CD4-positive, alpha-beta T cell treated with Interleukin-6 at 100 ng/mL for 8 hours (primary cell): ENCODE measurements at places on chromosomes 6 and 20.

DNA sequence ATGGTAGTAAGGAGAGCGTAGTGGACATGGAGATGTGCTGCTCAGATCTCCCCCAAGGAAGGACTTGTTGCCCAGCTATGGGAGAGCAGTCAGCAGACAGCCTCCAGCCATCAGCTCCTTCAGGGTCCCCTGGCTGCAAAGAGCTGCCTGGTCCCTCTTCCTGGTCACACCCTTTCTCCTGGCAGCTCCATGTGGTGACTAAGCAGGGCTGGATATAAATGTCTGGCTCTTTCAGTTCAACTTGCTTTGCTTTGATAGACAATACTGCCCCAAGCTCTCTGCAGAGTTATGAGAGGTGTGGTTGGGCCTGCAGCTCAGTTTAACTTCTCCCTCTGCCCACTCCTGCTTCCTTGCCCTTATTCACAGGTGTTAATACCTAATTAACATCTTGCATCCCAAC, 64.1 kb upstream of the DDR1 start:
- DNase-seq: no peak

DNA sequence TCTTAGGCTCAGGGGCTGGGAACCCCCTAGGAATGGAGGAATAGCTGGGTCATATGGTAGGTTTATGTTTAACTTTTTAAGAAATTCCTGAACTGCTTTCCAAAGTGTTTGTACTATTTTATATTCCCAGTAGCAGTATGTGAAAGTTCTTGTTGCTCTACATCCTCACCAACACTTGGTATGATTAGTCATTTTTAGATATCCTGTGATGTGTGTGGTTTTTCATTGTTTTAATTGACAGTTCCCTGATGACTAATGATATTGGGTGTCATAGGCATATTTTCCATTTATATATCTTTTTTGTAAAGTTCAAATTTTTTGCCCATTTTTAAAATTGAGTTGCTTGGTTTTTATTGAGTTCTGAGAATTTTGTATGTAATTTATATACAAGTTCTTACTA, 72.3 kb downstream of the SLC16A10 start:
- DNase-seq: no peak

DNA sequence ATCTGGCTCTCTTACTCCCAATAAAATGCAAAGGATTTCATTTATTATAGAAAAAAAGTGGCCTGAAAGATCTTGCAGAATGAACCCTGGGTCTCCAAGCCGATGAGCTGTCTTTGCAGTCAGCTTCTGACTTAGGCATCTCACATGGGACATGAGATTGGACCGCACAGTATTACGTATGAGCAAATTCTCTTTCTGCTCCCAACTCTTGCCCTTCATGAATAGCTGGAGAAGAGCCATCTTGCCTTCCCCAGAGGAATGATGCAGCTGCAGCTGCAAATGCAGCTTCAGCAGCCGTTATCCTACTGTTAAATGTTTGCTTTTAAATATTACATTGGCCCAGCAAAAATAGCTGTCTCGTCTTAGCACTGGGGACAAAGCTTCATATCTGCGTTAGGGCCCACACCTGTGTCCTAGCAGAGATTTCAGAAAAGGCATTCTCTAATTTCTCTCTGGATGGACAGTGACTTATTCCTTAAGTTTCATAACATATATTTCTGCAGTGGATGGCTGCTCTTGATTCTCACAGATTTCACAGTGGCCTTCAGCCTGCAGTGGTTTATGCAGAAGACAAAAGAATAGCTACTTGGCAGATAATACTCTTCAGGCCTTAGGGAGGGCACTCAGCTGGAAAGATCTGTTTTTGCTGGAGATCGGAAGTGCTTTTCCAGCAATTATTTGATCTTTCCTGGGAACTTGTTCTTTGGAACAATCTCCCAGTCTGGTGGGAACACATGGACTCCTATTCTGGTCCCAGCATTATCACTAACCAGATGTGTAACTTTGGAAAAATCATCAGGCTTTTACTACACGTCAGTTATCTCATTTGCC, 129.2 kb downstream of the FYN start:
- no peak for DNase-seq

GRCh38 chr6:165662041-165662748, 846 bp downstream of the PDE10A start:
- no peak for DNase-seq

DNA sequence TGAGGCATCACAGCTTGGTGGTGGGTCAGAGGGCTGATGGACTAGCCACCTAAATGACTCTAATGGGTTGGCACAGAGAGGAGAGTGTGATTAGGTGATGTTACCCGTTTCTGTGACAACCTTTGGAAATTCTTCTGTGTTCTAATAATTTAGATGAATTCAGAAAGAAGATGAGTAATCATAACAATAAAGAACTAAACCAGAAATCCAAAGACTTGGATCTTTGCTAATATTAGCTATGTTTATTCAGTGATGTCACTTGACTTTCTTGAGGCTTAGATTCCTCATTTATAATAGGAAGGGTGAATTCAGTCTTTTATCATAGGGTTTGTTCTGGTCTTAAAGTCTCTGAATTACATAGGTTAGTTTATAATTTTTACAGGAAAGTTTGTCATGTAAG, 19.9 kb downstream of the CRYBG1 start:
- no peak for DNase-seq

DNA sequence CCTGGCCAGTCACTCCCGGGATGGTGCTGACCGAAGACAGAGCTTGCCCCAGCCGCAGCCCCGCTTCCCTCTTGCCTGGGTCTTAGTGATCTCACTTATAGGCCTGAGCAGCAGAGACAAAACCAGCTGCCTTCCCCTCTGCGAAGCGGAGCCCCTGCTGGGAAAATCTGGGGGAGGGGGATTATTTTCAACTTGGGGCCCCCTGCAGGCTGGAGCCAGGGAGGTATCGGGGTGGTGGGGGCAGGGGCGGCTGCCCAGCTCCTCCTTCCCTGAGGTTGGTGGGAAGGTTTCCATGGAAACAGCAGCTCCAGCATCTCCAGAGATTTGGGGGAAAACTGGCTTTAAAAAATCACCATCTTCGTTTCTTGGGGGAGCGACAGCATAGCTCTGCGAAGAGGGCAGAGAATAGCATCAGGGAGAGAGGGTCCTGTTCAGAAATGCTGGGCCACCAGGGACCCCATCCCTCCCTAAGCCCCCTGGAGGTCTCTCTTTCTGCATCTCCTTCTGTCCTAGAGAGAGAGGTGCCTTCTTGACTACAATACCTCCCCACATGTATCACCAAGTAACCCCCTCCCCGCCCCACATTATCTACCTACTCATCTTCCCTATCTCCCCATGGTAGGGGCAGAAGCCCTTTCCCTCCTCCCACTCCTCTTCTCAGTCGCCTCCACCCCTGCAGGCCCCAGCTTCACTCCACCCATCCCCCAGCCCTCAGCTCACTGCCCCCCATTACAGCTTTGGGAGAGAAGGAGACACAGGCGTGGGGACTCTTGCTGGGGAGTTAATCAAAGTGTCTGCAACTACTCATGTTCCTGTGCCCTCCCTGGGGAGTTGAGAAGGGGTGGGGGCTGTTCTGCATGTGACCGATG, 88.4 kb upstream of the CCDC167 start:
- no peak for DNase-seq

DNA sequence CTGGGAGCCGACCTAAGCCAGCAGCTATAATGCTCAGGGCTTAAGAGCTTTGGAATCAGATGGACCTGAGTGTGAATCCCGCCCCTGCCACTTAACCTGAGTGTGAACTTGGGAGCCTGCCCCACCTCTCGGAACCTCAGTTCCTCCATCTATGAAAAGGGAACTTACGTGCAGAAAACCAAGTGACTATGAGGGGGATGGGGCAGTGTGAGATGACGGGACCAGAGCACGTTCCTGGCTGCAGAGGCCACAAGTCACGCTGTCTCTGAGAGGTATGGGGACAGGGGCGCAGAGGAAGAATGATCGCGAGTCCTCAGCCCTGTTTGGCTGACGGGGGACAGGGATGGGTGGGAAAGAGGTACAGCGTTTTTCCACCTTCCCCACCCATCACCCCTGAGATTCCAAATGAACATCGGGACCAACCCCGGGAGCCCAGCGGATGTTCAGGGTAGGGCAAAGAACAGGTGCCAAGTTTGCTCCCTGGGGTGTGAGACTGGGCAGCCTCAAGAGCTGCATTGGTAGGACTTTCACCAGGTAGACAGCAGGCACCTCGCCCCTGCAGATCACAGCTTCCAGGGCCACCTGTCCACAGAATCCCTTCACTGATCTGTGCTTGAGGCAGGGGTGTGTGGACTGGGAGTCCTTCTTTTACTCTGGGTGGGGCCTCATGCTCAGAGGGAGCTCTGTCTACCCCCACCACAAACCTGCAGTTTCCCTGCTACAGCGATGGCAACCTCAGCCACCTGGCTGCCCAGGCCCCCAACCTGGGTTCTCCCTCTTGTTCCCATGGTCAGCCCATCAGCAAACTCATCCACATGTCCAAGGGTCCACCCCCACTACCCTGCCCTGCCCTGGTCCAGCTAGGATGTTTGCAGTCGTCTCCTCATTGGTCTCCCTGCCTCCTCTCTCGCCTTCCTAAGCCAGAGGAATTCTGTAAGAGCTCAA, 85.8 kb downstream of the CEBPB start:
- DNase-seq: no peak

DNA sequence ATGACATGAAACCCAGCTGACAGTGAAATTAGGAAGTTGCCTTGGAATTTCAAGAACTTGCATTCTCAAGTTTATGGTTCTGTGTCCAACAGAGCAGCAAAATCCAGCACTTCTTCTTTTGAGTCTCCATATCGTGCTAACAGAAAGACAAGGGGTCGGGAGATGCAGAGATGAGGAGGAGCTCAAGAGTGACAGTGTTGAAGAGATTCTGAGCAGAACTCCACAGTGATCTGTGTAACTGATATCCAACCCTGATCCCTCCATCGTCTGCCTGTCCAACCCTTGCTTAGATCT, 21.2 kb upstream of the BTN1A1 start:
- no peak for DNase-seq

- DNase-seq: no peak
Observed at GRCh38 chr6:142339968-142340658, 38.3 kb downstream of the ADGRG6 start.

DNA sequence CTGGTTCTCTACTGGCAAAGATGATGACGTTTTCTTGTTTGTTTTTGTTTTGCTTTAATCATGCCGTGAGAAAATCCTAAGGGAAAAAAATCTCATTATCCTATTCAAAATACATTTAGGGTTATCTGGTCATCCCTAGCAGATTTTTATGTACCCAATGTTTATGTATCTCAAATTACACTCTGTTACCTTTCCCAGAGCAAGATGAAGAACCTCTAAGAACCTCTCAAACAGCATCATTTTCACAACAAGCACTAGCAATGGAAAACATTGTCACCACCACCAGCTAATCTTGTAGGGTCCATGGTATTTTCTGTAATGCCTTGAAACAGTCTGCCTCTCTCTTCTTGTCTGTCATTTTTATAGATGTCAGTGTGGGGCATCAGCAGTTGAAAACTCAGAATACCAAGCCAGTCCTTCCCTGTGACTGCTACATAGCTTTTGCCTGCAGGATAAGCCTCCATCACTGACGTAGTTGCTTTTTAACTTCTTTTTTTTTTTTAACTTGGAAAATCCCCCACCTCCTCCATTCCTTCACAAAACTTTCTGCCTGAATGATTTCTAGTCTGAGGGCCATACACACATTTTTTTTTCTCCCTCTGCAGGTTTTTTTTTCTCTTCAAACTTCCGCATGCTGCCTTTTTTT, 2.4 kb upstream of the SNAP25 start:
- DNase-seq: no peak

DNA sequence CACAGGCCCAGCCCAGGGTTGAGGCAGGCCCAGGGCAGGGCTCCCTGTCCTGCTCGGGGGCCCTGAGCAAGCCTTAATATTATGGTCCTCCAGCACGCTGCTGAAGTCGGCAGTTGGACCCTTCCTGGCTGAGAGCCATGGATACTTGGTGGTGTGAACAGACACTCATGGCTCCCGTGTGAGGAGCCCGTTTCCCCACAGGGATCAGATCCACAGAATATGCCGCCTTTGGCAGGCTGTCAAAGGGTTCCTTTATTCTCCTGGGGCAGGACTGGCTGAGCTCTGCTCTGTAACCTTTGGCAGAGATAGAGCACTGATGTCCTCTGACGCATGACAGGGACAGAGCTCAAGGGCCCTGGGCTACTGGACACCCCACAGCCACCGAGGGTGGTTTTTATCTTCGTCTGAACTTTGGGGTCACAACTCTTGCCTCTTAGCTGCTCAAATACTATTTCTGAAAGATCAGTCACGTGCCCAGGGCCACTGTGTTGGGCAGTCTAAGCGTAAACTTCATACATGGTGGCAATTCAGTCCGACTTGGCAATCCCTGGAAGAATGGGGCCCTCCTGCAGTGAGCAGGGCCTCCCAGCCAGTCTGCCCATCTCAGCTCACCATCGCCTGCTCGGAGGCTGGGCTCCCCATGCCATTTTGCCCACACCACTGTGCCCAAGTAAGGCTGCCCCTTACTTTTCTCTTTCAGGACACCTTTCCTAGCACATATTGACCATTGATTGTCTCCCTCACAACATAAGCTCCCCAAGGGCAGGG, 49.1 kb downstream of the TTI1 start:
- DNase-seq: no peak

DNA sequence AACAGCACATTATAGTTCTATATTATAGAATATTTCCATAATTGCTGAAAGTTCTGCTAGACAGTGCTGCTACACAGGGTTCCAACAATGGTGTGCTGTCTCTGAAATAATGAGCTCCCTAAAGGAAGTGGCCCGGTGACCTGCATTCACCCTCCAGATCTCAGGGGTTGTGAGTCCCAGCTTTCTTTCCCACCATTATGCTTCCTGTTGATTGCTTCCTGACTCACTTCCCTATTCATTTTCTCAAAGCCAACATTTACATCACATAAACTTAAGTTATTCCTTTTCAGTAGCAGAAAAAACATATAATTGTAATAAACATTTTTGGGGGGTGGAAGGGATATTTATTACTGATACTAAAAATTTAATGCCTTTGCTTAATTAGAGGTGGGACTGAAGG, 12.9 kb upstream of the CCN6 start:
- DNase-seq: no peak

GRCh38 chr6:90611543-90612312, 24.9 kb upstream of the MAP3K7 start:
- DNase-seq: no peak

DNA sequence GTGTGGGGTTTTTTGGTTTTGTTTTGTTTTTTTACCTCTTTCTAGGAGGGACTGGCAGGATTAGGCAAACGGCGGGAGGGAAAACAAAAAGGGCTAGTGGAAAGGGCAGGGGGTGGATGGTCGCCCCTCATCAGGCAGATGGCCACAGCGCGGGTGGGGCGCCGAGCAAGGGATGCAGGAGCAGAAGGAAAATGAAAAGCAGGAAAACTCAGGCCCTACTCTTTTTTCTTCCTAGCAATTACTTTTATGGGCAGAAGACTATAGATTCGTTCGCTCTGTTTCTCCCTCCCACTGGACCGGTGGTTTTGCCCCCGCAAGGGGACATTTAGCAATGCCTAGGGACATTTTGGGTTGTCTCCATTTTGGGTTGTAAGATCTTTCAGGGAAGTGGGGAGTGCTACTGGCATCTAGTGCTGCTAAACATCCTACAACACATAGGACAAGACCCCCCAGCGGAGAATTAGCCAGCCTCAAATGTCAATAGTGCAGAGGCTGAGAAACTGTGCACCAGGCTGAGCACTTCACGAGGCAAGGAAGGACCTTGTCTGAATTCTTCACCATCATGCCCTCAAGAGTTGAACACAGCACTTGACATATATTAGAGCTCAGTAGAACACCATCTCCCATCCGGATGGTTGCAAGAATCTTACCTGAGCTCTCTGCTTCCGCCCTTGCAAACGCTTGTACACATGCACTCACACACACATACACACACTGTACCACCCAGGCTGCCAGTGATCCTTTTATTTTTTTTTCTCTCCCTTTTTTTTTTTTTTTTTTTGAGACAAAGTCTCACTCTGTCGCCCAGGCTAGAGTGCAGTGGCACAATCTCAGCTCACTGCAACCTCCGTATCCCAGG, 4.8 kb upstream of the ZMYND8 start:
- DNase-seq: no peak

- DNase-seq: no peak
Observed at GRCh38 chr20:58019850-58020625, 208.4 kb downstream of the ANKRD60 start.
